ENCODE measurements at places on chromosomes 11 and 22. TPM values are rescaled to one million over a fixed set of nuclear protein-coding genes. Genes with fewer than 3 reads are reported as not detected.

The OTOG gene
- 0.23 TPM for polyA plus RNA-seq

The LRRC4C gene
- polyA plus RNA-seq: 44.3 TPM

The SAA1 gene
- polyA plus RNA-seq: not detected

The TEX54 gene
- 0.57 TPM for polyA plus RNA-seq

The KCTD14 gene
- polyA plus RNA-seq: 3.2 TPM

The RASSF10 gene
- polyA plus RNA-seq: 11.0 TPM

The NLRP10 gene
- not detected for polyA plus RNA-seq

Measured in spinal cord (tissue), 10 donors.